ENCODE measurements at places on chromosomes 7 and 10.

DNA sequence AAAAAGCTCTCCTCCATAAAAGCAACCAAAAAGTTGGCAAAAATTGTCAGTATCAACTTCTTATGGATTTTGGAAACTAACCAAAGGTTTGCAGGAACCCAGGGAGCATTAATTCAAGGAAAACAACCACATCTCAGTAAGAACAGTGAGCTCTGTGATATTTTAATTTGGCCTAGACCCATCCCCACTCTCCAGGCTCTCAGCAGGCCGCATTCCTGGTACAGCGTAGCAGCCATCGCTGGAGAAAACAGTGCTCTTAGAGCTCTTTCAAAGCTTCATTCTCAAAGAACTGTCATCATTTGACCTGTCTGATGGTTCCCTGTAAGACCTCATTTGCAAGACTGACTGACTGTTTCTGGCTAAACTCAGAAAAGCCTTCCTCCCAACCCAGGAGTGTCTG is 81.9 kb downstream of the NUDCD3 start:
- DNase-seq, result no peak

DNA sequence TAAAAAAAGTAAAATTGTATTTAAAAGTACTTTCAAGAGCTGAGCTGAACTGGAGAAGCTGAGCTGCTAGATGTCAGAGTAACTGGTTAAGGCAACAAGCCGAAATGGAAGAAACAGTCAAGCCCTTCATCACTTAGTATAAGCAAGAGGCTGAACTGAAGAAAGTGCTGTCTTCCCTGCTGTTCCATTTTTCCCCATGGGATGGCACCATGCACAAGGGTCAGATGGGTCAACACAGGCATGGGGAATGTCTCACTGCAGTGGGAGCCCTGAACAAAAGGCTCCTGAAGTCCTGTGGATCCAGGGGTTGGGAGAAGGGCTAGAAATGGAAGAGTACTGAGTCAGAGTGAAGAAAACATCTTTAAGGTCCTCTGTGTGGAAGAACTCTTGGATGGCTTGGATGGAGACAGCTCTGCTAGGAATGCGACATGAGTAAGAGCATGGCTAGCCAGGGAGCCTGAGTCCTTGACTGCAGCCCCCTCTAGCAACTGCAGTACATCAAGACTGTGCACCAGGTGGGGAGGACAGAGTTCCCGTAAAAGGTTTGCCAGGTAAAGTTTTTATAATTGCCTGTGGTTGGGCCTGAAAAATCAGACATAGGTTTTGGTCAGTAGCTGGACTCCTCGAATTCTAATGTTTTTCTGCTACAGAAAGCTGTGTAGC is 348.3 kb downstream of the GPR158 start:
- no peak for DNase-seq

DNA sequence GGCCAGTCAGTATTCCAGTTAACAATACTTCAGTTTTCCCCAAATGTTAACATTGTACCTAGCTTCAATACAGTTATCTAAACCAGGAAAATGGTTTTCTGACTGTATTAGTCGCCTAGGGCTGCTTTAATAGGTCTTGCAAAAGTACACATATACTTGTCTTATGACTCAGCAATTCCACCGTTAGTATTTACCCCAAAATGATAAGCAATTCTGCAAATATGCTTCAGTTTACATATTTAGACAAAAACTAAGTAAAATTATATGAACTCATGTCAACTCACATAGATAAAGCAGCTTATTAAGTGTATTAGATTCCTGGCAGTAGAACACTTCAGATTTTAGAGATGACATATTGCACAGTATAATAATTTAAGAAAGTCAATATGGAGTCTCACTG is 363.3 kb downstream of the ARL4A start:
- no peak for DNase-seq

- DNase-seq, result no peak
Measured at GRCh38 chr7:94913391-94913790, 6.0 kb downstream of the PPP1R9A start.

- no peak for DNase-seq
Measured at GRCh38 chr10:99832439-99832838, 50.0 kb downstream of the ABCC2 start.

DNA sequence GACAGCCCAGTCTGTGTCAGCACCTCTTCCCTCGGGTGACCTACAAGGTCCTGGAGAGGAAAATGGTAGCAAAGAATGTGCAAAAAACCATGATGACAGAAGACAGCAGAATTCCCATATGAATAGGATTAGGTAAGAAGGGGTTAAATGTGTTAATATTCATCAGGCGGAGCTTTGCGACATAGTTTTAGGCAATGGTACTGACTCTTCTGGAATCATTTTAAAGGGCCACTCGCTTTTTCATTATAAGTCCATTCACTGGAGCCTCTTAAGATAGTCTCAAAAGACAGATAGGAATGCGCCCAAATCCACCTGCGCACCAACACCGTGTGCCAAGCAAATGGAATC is 38.2 kb downstream of the DLG5 start:
- DNase-seq, result no peak

DNA sequence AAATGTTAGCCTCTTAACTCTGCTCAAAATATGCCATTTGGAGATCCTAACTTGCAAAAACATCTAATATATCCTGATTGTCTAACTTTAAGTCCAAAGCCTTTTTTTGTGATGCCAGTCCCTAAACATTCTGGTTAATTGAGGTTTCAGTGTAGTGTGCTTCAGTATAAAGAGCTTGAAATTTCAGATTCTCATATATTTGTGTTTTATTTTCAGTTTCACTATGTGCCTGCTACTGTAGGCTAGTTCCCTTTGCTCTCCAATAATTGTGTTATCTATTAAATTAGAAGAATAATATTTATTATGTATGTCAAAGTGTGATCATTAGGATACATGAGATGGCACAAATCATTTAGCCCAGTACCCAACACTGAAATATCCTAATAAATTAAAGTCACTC is 1361.2 kb downstream of the XPNPEP1 start:
- DNase-seq, result no peak

GRCh38 chr7:128863433-128863989 is 855 bp downstream of the ATP6V1F start:
- peak; percentile 13 for DNase-seq

DNA sequence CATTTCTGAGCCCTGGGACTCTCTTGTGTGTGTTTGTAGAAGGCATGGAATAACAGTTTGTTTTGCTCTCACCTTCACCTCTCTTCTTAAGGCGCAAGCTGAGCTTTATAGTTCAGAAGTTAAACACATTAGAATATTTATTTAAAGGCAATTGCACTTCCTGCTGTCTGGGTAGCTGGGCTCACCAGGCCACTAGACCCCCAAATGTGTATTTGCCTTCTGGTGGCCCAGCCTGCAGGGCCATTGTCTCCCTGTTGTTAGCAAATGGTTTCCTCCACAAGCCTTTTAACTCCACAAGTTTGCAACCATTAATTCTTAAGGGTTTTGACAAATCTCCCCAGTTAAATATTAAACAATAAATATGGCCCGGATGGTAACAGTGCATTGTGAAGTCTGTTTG is 31.1 kb upstream of the NEUROD6 start:
- DNase-seq, result no peak
